ENCODE measurements at places on chromosomes 11 and 22. TPM values are rescaled to one million over a fixed set of nuclear protein-coding genes. Genes with fewer than 3 reads are reported as not detected.

The TRPM5 gene
- polyA plus RNA-seq, result 0.05 TPM

The SLN gene
- polyA plus RNA-seq, result not detected

The MAP6 gene
- 0.49 TPM for polyA plus RNA-seq

The PRODH gene
- 80.9 TPM for polyA plus RNA-seq

The LARGE2 gene
- 137 TPM for polyA plus RNA-seq

The PGA3 gene
- polyA plus RNA-seq, result 0.20 TPM

The KRTAP5-9 gene
- not detected for polyA plus RNA-seq

The OR10G6 gene
- polyA plus RNA-seq, result not detected

The PTPRJ gene
- 4.4 TPM for polyA plus RNA-seq

The EMSY gene
- polyA plus RNA-seq, result 29.6 TPM

The ADAMTS8 gene
- 9.3 TPM for polyA plus RNA-seq

The ZBTB3 gene
- 39.5 TPM for polyA plus RNA-seq

The PRSS23 gene
- polyA plus RNA-seq, result 4.4 TPM

The OAF gene
- 2.1 TPM for polyA plus RNA-seq

The MFRP gene
- 0.02 TPM for polyA plus RNA-seq

The ZNRD2 gene
- 148 TPM for polyA plus RNA-seq

The MPZL2 gene
- 2.3 TPM for polyA plus RNA-seq

The BTG4 gene
- 0.06 TPM for polyA plus RNA-seq
